ENCODE measurements at places on chromosomes 5 and 9.

DNA sequence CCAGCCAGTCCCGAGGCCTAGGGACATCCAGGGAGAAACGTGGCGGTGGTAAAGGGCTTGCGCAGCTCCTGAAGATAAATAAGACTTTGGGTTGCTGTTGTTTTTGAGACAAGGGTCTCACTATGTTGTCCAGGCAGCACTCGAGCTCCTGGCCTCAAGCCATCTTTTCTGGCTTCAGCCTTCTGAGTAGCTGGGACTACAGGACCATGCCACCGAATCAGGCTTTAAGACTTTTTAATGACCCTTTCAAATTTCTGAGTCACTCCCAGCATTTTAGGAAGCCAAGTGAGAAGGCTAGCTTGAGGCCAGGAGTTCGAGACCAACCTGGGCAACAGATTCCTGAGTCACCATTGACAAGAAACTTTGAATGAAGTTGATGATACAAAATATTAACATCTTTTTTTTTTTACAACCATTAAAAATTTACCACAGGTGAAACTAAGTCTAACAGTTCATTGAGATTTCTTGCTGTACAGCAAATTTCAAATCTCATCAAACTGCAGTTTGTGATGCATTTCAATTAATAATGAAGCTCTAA, 817 bp upstream of the GNE start:
- DNase-seq = no peak

- no peak for DNase-seq
Observed at GRCh38 chr5:52987711-52988331, 1.3 kb upstream of the ITGA2 start.

- DNase-seq = peak; percentile 65
Observed at GRCh38 chr9:126347911-126348760, 21.5 kb downstream of the MVB12B start.

- DNase-seq = no peak
Observed at GRCh38 chr5:58810086-58810485, 227.2 kb downstream of the RAB3C start.

GRCh38 chr5:115962239-115962564, at the start of gene LVRN:
LVRN (plus strand) TSS chr5:115962475; CDS start chr5:115962618, 143 bp downstream.
- no peak for DNase-seq
